NCI-H446 treated with DMSO at 0.1 percent for 48 hours (cell line): ENCODE measurements at places on chromosomes 6 and 20.

DNA sequence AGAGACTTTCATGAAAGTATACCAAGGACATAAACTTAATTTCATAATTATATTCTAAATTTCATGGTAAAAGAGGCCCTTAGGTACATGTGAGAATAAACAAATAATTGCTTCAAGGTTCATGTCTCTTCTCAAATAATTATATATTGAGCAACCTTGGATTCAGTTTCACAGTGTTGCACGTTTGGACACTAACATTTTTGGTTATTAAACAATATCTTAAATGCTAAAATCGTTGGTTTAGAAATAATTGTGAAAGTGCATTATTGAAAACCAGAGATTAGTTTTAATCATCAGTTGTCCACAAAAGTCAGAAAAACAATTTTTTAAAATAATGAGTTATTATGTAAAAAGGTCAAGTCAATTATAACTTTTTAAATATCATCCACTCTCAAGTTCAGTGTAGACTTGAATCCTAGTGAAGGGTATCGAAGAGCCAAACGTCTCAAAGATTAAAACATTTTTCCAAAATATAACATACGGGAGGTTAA is 227.1 kb upstream of the DEFB112 start:
- no peak for DNase-seq

DNA sequence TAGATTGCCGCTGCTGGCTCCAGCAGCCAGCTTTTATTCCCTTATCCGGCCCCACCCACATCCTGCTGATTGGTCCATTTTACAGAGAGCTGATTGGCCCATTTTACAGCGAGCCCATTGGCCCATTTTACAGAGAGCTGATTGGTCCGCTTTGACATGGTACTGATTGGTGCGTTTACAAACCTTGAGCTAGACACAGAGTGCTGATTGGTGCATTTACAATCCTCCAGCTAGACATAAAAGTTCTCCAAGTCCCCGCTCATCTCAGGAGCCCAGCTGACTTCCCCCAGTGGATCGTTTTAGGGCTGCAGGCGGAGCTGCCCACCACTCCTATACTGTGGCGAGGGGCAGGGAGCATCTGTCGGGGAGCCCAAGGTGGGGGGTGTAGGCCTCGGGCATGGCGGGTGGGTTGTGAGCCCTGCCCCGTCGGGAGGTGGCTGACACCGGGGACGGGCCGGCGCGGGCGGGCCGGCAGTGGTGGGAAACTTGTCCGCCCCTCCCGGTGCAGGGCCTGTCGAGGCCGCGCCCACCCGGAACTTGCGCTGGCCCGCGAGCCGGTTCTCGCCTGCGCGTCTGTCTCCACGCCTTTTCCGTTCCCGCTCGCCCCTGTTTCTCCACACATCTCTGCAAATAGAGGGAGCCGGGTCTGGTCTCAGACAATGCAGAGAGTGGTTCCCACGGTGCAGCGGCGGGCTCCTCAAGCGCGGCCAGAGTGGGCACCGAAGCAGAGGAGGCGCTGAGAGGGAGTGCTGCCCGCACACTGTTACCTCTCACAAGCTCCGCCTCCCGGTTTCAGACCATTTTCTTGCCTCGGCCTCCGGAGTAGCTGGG is 86.1 kb upstream of the STMND1 start:
- DNase-seq = no peak

- no peak for DNase-seq
Observed at GRCh38 chr6:124684621-124685020, 277.6 kb upstream of the RNF217 start.

DNA sequence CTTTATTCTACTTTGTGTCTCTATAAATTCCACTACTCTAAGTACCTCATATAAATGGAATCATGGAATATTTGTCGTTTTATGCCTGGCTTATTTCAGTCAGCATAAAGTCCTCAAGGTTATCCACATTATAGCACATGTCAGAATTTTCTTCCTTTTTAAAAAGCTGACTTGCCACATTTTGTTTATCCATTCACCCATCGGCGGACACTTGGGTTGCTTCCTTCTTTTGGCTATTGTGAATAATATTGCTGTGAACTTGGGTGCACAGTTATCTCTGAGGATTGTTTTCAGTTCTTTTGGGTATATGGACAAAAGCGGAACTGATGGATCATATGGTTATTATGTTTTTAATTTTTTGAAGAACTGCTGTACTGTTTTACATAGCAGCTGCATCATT is 39.1 kb upstream of the ME1 start:
- no peak for DNase-seq

DNA sequence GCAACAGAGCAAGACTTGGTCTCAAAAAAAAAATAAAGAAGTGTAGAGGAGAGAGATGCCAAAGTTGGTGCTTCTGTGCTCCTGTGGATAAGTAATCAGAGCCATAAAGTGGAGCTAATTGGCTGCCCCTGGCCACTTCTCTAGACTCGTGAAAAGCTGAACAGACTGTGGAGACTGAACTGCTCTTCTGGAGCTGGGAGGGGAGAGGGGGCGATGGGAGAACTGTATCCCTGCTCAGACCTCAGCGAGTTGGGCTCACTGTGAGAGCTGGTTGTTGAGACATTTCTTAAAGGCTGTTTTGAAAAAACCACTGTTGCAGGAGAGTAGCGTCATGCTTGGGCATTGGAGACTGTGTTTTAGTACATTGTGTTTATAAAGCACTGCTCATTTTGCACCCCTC is 125.7 kb downstream of the TCP11 start:
- DNase-seq = no peak

- no peak for DNase-seq
Observed at GRCh38 chr6:6746333-6746969, 157.9 kb downstream of the LY86 start.

GRCh38 chr6:56593801-56594318 is 48.8 kb downstream of the DST start:
- DNase-seq = no peak

- DNase-seq = no peak
Observed at GRCh38 chr6:123027408-123027807, 31.4 kb downstream of the CLVS2 start.

- no peak for DNase-seq
Observed at GRCh38 chr6:93746892-93747291, 327.5 kb upstream of the EPHA7 start.

GRCh38 chr20:61027218-61027617 is 224.8 kb upstream of the CDH4 start:
- DNase-seq = no peak

- no peak for DNase-seq
Observed at GRCh38 chr20:14069796-14070195, 74.5 kb downstream of the MACROD2 start.

DNA sequence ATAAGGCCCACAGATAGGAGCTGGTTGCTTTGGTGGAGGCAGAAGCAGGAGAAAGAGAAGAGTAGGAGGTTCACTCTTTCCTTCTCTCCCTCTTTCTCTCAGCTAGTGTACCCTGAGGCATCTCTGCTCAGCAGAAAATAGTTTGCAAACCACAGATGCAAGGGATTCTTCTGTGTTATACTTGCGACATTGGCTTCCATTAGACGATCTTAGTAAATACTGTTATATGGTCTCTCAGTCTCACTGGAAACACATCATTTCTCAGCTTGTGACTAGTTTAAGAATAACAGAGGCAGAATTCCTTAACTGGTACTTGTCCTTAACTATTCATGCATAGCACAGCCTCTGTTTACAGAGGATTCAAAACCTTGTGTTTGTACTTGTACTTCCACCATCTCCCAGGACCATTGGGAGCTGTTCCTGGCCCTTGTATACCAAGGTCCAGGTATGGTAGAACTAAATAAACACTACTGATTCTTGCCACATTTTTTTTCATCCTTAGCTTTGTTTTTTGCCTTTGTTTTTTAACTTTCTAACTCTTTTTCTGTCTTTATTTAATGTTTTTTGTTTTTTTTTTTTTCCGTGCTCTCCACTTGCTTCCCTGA is 218.2 kb downstream of the OTOR start:
- no peak for DNase-seq

GRCh38 chr20:11331096-11331495 is 586.6 kb upstream of the BTBD3 start:
- no peak for DNase-seq

DNA sequence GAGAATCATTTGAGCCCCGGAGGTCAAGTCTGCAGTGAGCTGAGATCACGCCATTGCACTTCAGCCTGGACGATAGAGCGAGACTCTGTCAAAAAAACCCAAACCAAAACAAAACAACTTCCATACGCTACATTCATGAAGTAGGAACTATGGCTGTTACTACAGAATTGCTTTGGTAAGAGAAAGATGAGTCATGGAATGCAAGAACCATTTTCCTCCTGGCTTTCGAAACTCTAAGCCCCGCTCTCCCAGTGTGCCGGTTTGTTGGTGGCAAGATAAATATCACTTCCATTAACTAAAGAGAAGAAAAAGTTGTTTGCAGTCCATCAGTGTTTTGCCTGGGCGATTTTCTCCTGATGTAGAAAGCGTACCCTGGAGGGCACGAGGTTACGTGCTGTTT is 61.3 kb downstream of the ZDHHC14 start:
- no peak for DNase-seq

GRCh38 chr6:138817799-138818198 is 21.9 kb downstream of the ECT2L start:
- no peak for DNase-seq

- DNase-seq = peak; percentile 70
Observed at GRCh38 chr6:22145823-22146677, 150.8 kb downstream of the PRL start.

DNA sequence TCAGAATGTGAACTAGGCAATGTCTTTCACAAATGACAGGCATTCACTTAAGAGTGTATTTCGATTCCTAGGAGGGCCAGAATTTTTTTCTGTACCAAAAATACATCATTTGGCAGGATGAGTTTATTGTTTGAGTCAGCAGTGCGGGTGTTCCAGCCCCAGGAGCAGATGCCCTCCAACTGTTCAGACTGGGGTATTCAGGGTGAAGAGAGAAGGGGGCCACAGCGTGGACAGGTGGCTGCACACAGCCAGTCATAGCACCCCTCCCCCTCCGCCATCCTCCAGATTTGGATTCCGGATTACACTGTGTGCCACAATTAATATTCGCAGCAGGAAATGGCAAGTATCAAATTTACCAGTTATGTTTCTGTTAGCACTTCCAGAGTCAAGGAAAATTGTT is 38.6 kb downstream of the RIPOR2 start:
- DNase-seq = no peak

DNA sequence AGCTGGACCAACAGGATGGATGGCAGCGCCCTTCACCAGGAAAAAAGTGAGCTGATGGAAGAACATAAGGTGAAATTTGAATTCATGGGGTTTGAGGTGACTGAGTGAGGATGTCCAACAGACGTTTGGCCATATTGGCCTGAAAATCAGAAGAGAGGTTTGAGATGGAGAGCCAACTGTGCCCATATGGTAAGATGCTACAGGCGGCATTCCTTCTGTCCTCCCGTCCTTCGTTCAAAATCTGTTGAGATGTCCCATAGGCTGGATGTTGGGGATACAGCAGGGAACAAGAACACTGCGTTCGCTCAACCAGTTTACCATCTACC is 468 bp upstream of the CMTR1 start:
- DNase-seq = no peak

DNA sequence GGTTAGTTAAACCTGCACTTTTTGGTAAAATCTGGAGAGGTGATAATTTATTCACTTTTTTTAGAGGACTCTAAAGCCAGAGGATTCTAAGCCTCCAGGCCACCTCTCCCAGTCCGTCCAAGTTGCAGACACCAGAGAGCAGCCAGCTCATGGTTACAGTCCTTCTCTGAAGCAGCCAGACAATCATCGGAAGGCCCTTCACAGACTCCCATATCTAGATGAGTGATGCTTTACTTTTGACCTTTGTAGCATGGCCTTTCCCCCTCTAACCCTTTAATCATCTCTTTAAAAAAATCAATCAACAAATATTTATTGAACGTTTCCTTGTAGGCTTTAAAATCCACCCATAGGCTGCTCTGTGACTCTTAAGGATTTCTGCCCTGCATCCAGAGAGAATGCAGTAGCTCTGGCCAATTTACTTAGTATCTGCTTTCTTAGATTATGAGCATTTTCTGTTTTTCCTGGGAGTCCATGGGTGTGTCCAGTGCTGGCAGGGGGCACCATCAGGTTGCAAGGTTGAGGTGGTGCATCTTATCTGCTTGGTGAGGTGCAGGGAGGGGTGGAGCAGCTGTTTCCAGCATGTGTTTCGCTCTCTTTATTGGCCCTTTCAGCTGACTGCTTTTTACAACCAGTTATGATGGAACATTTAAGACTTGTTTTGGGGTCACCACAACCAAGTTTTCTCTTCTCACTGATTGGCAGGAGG is 58.6 kb downstream of the JARID2 start:
- no peak for DNase-seq

DNA sequence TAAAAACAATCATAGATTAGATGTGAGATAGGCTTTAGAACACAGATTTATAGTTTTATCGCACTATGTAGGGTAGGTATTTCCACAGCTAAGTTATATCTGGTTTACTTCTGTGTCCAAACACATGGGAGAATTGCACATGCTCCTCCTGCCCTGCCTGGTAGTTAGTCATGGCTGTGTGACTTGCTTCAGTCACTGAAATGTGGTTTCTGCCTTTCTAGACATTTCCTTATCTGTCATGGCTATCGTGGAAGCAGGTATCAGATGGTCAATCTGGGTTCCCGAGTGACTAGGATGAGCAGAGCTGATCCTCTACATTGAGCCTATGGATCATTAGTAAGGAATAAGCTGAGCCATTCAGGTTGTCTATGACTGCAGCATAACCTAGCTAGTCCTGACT is 117.8 kb upstream of the GMDS start:
- no peak for DNase-seq

- DNase-seq = no peak
Observed at GRCh38 chr6:104600639-104600931, 259.1 kb downstream of the HACE1 start.

DNA sequence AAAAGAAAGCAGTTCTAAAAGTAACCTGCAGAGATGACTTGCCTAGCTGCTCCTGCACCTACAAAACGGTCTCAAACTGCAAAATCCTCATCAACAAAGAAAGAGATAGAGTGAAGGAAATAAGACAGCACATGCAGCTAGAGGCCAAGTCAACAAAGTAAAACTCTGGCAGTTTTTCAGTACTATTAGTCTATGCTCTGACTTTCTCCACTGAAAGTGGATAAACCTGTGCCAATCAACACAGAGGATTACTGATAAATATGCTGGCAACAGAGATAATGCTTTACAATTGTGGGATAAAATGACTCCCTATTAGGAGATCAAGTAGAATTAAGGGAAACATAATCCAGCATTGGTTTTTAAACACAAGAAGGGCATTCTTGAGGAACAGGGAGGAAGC is 13.4 kb downstream of the KIAA0319 start:
- DNase-seq = no peak

GRCh38 chr6:149985481-149985937 is 21.8 kb downstream of the ULBP1 start:
- DNase-seq = no peak

- no peak for DNase-seq
Observed at GRCh38 chr6:132190097-132190814, 211.0 kb downstream of the MOXD1 start.

GRCh38 chr6:166633732-166634535 is 6.9 kb upstream of the RPS6KA2 start:
- DNase-seq = no peak

DNA sequence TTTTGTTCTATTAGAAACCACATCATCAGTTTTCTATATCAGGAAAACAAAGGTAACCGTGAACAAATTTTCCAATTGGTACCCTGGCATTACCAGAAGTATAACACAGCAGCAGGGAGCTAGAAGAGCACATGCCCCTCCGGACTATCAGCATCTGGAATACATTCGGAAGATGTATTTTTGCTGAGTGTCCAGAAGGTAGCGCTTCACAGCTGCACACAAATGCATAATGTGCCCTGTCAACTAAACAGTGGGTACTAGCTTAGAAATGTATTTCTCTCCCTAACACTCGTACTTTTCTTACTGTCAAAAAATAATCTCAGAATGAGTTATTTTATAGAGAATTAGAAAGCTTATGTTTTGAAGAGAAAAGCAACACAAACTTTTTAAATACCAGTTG is 77.6 kb downstream of the HUS1B start:
- no peak for DNase-seq

- no peak for DNase-seq
Observed at GRCh38 chr6:136037242-136037875, 185.9 kb downstream of the PDE7B start.
